ENCODE measurements at places on chromosomes 3 and 15.

DNA sequence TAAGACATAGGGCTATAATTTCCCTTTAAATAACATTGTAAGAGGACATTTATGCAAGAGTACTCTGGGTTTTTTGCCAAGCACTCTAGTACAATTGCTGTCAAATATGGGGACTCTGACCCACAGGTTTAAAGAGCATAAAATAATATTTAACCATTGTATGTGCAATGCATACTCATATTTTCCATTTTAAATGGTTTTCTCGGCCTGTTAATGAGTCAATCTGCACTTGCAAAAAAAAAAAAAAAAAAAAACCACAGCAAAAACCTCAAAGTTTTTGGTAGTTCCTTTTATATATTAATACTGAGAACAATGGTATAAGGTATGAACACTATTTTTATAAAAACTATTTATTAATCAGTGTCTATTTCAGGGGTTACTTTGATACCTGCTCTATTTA lies 304.0 kb upstream of the CBLB start:
- DNase-seq: peak; percentile 9

DNA sequence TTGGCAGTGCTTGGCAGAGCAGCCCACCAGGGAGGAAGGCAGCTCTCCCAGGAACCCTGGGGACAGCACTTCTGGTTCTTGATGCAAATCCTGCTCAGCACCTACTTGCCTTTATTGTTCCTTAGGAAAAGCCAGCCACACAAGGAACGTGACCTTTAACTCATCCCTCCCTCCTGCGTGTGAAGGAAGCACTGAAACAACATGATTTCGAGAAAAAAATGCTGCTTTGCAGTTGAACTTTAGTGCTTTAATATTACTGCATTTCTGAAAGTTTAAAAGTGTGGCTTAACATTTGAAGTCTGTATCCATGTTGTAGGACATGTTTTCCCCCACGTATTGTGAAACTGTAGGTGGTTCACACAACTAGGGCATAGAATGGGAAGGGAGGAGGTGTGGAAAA lies 50.4 kb upstream of the CTNNB1 start:
- DNase-seq: no peak

DNA sequence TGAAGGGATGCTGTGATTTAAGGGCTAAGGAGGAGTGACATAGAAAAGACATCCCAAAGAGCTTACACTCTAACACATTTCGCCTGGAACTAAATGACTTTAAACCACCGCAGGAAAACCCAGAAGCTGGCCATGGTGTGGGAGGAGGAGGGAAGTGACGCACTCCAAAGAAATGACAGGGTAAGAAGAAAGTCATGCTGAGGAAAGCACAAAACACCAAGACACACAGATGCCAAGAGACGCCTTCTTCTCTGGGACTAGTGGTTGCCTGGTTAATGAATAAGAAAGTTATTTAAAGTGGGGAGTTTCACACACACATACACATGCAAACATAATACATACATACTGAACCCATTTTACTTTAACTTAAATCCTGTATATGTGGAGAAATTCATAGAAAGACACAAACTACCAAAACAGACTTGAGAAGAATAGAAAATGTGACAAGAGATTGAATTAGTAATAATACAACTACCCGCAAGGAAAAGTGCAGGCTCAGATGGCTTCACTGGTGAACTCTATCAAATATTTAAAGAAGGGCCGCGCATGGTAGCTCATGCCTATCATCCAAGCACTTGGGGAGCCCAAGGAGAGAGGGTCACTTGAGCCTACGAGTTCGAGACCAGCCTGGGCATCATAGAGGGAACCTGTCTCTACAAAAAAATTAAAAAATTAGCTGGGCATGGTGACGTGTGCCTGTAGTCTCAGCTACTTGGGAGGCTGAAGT lies 125.5 kb downstream of the NSMCE3 start:
- no peak for DNase-seq

DNA sequence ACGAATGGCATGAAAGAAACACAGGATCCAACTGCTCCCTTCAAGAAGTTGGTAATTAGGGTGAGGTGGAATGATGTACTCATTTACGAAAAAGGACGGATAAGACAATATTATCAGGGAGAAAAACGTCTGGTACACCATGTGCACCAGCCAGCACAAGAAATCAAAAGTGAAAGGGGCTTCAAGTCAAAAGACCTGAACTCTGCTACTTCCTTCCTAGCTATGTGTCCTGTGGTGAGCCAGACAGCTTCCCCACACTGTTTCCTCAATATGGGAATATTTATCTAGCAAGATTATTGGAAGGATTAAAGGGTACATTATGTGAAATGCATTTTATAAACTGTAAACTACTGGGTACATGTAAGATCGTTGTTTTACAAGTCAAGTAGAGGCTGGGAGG lies 33.9 kb downstream of the RAB27A start:
- DNase-seq: peak; percentile 47

DNA sequence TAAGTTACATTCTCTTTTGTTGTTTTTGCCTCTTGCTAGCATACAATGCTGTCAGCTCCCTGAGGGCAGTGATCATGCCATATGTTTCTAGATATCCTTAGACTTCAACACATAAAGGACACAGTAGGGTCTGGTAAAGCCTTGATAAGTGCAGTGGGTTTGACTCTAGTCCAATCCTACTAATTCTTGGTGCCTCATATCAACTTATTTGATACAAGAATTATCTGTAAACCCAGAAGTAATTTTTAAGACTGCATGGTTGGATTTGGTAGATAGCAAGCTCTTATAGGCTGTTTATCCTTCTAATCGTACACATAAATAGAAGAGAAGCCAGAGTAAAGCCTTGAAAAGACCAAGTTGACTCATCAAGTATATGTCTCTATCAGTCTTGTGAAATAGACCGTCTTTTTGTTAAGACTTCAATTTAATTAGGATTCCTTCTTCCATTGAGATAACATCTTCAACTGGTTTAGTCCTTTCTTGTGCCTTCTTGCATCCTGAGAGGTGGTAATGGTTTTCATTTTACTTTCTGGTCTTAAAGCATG lies 265.6 kb upstream of the CDIN1 start:
- DNase-seq: no peak

GRCh38 chr3:189334064-189334920 lies 162.5 kb downstream of the TPRG1 start:
- no peak for DNase-seq

- no peak for DNase-seq
Measured at GRCh38 chr3:115095236-115095635, 51.9 kb downstream of the ZBTB20 start.

DNA sequence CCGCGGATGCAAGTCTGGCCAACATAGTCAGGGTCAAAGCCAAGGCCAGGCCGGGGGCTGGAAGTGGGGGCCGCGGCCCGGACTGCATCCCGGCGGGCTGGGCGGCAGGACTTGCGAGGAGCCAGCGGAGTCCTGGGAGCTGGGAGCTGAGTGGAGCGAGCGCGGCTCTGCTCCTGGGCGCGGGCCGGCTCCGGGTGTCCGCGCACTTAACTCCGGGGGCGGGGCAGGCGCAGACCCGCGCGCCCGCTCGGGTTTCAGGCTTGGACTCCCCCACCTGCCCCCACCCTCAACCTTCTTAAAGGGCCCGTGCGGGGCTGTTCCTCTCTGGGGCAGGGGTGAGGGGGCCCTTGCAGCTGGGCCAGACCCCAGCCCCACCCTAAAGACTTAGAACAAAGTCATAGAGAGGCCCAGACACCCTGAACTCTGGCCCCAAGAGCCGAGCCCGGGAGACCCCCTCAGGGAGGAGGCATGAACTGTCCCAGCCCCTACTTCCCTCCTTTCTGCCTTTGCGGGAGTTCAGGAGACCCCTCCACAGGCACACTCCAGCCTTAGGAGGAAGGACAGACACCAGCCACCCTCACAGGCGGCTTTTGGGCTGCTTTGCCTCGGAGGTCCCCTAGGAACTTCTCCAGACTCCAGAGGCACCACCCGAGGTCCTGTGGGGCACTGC lies at the start of gene CSPG4:
CSPG4 (minus strand) TSS at position 181 of the 670 bp plus-strand sequence; CDS start at position 88, 93 bp downstream.
- no peak for DNase-seq

DNA sequence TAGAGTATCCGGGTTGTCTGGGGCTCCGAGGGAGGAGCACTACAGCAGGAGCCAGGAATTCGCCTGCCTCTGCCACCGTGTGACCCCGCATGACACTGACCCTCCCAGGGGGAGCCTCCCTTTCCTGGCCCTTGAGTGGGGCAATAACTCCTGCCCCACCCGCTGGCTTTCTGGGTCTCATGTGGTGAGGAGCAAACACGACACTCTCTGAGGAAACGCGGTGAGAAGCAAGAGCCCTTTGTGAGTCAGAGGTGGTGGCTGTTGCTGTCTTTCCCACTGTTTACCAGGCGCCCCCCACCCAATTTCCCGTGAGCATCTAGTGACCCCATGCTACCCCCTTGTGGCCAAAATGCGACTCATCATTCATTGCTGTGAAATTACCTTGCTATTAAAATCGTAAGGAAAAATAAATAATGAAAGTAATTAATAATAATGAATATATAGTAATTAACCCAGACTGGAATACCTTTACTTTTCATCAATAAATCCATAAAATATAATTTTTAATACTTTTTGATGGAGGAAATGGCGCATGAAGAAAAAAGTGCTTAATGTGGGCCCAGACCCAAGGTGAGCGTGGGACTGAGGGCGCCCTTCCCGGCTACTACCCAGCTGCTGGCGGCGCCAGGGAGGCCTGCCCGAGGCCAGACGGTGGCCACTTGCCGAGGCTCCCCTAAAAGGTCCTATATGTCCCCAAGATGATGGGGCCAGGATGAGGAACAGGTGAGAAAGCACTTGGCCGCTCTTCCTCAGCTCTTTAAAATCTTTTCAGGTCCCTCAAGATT lies 29.3 kb downstream of the CCNL1 start:
- peak; percentile 15 for DNase-seq

- DNase-seq: no peak
Measured at GRCh38 chr3:72970942-72971341, 25.7 kb upstream of the PPP4R2 start.

Measured in Kasumi-1 (cell line).